ENCODE measurements at places on chromosomes 1 and 21. TPM values are rescaled to one million over a fixed set of nuclear protein-coding genes. Genes with fewer than 3 reads are reported as not detected.

Gene OR2T33
- not detected for total RNA-seq

Gene KCNK2
- total RNA-seq: not detected

Gene FAM72C
- 16.9 TPM for total RNA-seq

Gene SYTL1
- 25.7 TPM for total RNA-seq

Gene ARHGAP29
- 0.18 TPM for total RNA-seq

Gene LCE3E
- not detected for total RNA-seq

Gene FAM78B
- total RNA-seq: 1.2 TPM

Gene ARHGAP30
- total RNA-seq: 170 TPM

DNA sequence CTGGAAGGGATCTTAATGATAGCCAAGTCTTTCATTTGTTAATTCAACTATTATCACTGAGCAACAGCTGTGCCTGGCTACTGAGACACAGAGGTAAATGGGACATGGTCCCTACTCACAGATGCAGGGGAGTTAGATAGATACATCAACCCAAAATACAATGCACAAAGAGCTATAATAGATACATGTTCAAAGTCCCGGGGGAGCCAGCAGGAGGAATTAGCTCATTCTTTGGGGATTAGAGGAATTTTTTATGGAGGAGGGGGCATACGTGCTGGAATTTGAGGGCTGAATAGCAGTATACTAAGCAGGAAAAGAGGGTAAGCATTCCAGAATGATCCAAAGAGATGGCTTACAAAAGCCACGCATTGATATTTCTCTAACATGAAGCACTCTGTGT lies 34.6 kb downstream of the C8B start:
- H3K27me3 ChIP-seq: no peaks in the 10 kb centered on the region
- H3K36me3 ChIP-seq: no peaks in the 10 kb centered on the region
- no peak overlapping the region for H3K4me3 ChIP-seq
- H3K27ac ChIP-seq: no peak overlapping the region

- H3K27ac ChIP-seq: no peak within 1 kb of the TSS
- peaks cover 46% of the 10 kb centered on the region for H3K36me3 ChIP-seq
- peaks cover 29% of the 10 kb centered on the region for H3K4me1 ChIP-seq
- H3K27me3 ChIP-seq: no peaks in the 10 kb centered on the region
Measured at GRCh38 chr1:161215076-161215475, at the start of gene FCER1G. TSS of gene FCER1G (plus strand) at chr1:161215295. CDS start at chr1:161215322, 27 bp downstream.

DNA sequence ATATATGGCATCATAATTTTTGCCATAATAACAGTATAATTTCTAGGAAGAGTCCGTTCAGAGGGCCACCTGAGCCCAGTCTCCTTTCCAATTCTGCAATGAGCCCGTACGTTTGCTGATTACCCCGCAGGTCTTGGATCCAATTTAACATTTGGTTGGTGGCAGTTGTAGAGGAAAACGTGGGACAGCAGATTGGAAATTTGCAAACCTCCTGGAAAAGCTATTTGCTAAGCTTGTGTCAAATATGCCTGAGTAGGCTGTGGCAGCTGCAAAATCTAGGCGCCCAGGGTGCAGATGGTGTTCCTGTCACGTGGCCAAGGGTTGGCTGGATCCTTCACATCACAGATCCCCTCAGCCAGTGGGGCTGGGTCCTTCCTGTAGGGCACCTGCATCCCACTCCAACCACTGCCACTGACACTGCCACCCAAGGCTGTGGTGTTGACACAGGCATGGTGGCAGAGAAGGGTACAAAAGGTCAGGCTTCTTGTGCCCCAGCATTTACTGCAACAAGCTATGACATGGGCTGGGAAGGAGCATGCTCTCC lies 174.8 kb upstream of the SYT6 start:
- peaks cover 21% of the 10 kb centered on the region for H3K27me3 ChIP-seq
- no peak overlapping the region for H3K27ac ChIP-seq
- no peak overlapping the region for H3K4me3 ChIP-seq
- DNase-seq: no peak

DNA sequence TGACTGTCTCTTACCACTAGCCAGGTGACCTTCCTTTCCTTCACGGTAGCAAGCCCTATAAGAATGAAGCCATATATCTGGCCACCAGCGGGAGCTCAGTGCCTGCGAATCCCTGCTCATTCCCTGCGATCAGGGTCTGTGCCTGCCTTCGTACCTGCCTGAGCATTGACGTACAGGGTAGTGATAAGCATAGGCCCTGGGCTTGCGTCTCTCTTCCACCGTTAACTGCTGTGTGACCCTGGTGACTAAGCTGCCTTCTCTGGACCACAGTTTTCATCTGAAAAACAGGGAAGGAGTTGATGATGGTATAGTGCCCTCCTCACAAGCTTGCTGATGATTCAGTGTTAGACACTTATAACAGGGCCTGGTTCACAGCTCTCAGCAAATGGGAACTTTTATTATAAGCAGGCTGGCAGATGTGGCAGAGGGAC lies 4.1 kb downstream of the ZC3H12A start:
- H3K27me3 ChIP-seq: no peaks in the 10 kb centered on the region
- H3K4me1 ChIP-seq: peaks cover 35% of the 10 kb centered on the region
- H3K4me3 ChIP-seq: peak overlapping the region; percentile 96
- H3K27ac ChIP-seq: peak overlapping the region; percentile 98
- H3K36me3 ChIP-seq: peaks cover 80% of the 10 kb centered on the region

DNA sequence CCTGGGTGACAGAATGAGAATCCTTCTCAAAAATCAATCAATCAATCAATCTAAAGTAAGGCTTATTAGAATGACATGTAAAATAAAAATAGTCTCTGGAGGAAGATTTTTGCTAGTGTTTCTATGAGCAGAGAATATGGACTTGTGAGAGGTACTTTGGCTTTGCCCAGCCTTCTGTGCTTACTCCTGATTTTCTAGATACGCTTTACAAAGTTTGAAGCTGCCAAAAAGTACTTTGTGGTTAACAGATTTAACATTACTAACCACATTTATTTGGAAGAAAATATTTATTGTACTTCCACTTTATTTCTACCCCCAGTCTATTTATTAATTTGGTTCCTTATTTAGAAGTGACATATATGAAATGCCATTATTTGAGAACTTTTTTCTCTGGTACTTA lies 41.0 kb downstream of the CEP350 start:
- H3K27ac ChIP-seq: no peak overlapping the region
- H3K27me3 ChIP-seq: no peaks in the 10 kb centered on the region
- peaks cover 4% of the 10 kb centered on the region for H3K4me1 ChIP-seq
- no peak for DNase-seq
- no peak overlapping the region for H3K4me3 ChIP-seq

DNA sequence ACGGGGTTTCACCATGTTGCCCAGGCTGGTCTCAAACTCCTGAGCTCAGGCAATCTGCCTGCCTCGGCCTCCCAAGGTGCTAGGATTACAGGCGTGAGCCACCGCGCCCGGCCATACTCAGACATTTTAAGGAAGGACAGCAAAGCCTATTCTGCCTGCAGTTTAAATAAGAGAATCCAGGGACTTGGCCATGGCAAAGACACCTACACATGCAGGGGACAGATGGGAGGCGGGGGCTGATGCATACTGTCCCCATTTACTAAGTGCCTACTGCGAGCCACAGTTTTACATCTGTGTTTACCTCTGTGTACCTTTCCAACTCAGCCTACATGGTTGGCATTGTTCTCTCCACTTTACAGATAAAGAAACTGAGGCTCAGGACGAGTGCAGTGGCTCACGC lies 25.4 kb downstream of the LDLRAD2 start:
- no peaks in the 10 kb centered on the region for H3K4me1 ChIP-seq
- DNase-seq: no peak
- H3K27ac ChIP-seq: no peak overlapping the region
- H3K4me3 ChIP-seq: no peak overlapping the region
- H3K27me3 ChIP-seq: no peaks in the 10 kb centered on the region

GRCh38 chr1:151455966-151456365 lies 3.3 kb downstream of the POGZ start:
- peak overlapping the region; percentile 8 for H3K4me3 ChIP-seq
- H3K27ac ChIP-seq: no peak overlapping the region
- H3K27me3 ChIP-seq: no peaks in the 10 kb centered on the region
- peaks cover 14% of the 10 kb centered on the region for H3K36me3 ChIP-seq

- no peak for DNase-seq
- peaks cover 24% of the 10 kb centered on the region for H3K27me3 ChIP-seq
- no peak overlapping the region for H3K27ac ChIP-seq
- H3K4me3 ChIP-seq: no peak overlapping the region
- no peaks in the 10 kb centered on the region for H3K4me1 ChIP-seq
Measured at GRCh38 chr1:202658769-202659168, 51.5 kb downstream of the SYT2 start.

GRCh38 chr1:104953555-104953954 lies 1203.9 kb downstream of the AMY1C start:
- H3K27me3 ChIP-seq: no peaks in the 10 kb centered on the region
- no peaks in the 10 kb centered on the region for H3K4me1 ChIP-seq
- H3K27ac ChIP-seq: no peak overlapping the region
- no peak for DNase-seq
- no peaks in the 10 kb centered on the region for H3K36me3 ChIP-seq

GRCh38 chr21:37869661-37870060 lies 46.6 kb downstream of the KCNJ6 start:
- no peak for DNase-seq
- no peak overlapping the region for H3K27ac ChIP-seq
- H3K36me3 ChIP-seq: no peaks in the 10 kb centered on the region

GRCh38 chr1:160137216-160137862 lies 14.1 kb upstream of the ATP1A4 start:
- no peaks in the 10 kb centered on the region for H3K4me1 ChIP-seq
- H3K27me3 ChIP-seq: peaks cover 13% of the 10 kb centered on the region
- H3K4me3 ChIP-seq: no peak overlapping the region
- no peak for DNase-seq
- H3K36me3 ChIP-seq: no peaks in the 10 kb centered on the region

DNA sequence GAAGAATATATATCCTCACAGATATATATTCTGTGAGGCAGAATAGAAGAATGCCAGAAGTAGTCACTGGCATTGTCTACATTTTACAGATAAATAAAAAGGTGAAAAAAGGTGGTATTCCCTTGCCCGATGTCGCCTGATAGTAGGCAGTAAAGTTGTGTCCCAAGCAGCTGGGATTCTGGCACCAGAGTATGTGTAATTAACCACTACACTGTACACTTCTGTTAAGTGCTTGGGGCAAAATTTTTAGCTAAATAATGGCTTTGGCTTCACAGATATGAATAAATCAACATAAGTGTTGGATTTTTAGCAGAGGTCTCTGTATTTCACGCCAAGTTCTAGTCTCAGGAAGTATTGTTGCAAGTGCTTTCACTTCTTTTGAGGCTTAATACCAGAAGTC lies 13.3 kb upstream of the CASQ2 start:
- no peak overlapping the region for H3K27ac ChIP-seq
- peaks cover 4% of the 10 kb centered on the region for H3K27me3 ChIP-seq
- no peak overlapping the region for H3K4me3 ChIP-seq
- DNase-seq: no peak
- no peaks in the 10 kb centered on the region for H3K4me1 ChIP-seq

DNA sequence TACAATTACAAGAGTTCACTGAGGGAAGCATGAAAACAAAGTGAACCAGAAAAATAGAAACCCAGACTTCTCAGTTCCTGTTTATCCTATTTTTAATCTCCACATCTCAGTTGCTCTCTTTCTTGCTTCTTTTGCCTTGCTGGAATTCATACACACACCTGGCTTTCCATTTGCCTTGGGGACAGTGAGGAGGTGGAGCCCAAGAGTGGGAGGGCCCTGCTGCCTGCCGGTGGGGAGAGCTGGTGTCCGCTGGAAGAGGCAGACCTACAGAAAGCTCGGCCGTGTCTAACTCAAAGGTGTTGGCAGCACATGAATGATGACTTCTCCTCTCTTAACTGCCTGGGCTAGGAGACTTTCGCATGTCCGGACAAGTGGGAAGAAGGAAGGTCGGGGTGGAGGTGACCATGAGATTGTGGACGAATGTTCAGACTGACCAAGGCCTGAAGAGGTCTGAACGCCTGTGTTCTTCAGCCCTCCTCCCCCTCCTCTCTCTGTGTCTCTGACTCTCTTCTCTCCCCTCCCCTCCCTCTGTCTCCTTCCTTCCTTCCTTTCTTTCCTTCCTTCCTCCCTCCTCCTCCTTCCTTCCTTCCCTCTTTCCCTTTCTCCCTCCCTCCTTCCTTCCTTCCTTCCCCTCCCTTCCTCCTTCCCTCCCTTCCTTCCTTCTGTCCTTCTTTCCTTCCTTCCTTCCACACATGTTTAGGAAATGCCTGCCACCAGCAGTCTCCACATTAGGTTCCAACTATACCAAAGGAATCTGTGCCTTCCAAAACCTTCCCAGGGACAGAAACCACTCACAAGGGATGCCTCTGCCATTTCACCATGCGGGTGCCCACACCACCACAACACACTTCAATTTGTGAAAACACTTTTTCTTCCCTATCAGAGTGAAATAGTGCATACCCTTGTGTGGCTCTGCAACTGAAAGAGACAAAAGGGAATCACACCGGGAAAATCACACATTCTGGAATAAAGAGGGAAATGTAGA lies 157.3 kb upstream of the RUNX1 start:
- no peak for DNase-seq
- H3K27ac ChIP-seq: no peak overlapping the region
- no peaks in the 10 kb centered on the region for H3K27me3 ChIP-seq
- H3K4me3 ChIP-seq: no peak overlapping the region

DNA sequence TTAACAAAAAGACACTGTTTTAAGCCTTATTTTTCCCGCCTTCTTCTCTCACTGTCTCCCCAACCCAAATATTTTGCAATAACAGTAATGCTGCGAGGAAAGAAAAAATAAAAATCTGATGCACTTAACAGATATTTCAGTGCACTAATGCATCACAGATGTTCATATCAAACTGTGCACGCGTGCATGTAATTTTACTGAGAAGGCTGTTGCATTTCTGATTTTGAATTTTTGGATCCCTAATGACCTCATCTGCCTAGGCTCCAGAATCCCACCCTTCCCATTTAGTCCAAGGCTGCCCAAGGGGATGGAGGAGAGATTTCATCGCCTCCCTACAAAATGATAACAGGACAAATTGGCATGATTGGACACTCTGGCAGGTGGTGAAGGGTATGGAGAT lies 5.5 kb downstream of the TRABD2B start:
- H3K36me3 ChIP-seq: no peaks in the 10 kb centered on the region
- peaks cover 27% of the 10 kb centered on the region for H3K27me3 ChIP-seq
- H3K4me3 ChIP-seq: no peak overlapping the region
- peaks cover 2% of the 10 kb centered on the region for H3K4me1 ChIP-seq

- H3K4me1 ChIP-seq: no peaks in the 10 kb centered on the region
- no peaks in the 10 kb centered on the region for H3K27me3 ChIP-seq
- no peaks in the 10 kb centered on the region for H3K36me3 ChIP-seq
- DNase-seq: no peak
- H3K4me3 ChIP-seq: no peak overlapping the region
Measured at GRCh38 chr1:190098756-190099155, 378.9 kb downstream of the BRINP3 start.

- H3K27ac ChIP-seq: no peak overlapping the region
- peaks cover 4% of the 10 kb centered on the region for H3K4me1 ChIP-seq
- peaks cover 26% of the 10 kb centered on the region for H3K27me3 ChIP-seq
- no peak overlapping the region for H3K4me3 ChIP-seq
Measured at GRCh38 chr1:156346636-156347035, 8.3 kb downstream of the TSACC start.

DNA sequence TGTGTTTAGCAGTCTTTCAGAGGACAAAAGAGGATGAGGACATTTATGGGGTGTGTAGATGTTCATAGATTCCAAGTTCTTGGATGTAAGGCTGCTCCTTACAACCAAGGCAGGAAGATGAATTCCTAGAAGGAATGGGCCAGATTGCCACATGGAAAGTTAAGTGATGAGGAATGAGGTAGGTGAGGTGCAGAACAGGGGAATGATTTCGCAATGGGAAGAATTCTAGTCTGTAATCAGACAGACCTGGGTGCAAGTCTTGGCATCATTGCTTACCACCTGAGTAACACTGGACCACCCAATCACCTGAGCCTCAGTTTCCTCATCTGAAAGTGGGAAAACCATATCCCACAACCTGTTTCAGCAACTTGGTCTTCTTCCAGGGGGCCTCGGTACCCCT lies 174.9 kb downstream of the IER5 start:
- no peak for DNase-seq
- no peaks in the 10 kb centered on the region for H3K27me3 ChIP-seq
- no peaks in the 10 kb centered on the region for H3K4me1 ChIP-seq
- no peak overlapping the region for H3K4me3 ChIP-seq
